ENCODE measurements at places on chromosomes 3 and 15.

- no peak for DNase-seq
Measured at GRCh38 chr3:61828880-61829721, 267.7 kb downstream of the PTPRG start.

- DNase-seq, result no peak
Measured at GRCh38 chr15:38701149-38701548, 136.5 kb upstream of the RASGRP1 start.

DNA sequence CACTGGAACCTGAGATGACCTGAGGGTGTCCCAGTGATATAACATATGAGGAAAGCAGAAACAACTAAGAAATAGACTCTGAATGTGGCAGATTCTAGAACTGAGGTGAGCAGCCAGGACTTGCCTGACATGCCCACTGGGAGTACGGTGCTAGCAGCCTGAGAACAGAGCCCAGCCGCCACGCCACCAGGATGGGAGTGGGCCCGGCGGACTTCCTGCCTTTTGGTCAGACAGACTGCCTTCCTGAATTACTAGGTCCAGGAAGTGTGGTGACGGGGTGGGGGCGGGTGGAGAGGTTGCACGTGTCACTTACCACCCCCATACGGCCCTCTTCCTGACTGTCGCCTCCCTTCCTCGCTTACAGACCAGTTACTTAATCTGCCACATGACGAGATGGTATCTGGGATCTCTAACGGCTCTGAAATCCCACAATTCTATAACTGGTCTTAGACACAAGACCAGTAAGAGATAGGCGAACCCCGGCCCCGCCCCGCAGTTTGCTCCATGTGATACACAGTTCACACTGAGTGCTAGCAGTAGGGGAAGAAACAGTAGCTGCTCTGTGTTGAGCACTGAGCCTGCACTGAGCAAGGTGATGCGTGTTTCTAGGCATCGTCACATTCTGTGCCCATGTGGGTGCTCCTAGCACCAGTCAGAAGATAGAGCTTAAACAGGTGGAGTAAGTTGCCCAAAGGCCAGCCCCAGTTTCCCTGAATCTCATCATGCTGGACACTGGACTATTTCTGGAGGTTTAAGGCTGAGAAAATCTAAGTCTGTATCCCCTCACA lies 95.7 kb downstream of the CPN2 start:
- peak; percentile 14 for DNase-seq

DNA sequence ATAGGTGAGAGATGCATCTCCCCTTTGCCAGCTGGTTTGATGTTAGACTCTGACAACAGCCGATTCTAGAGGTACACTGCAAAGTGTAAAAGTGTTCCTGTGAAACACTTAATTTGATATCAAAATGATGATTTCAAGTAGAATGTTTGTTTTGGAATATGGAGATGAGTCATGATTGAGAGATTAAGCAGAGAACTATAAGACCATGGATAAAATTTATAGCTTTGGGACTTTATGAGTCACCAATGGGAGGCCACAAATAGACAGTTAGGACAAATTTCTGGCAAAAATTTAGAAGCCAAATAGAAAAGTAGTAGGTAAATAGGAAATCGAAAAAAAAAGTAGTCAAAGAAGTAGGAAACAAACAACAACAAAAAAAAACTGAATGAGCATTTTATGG lies 672.5 kb downstream of the NSUN3 start:
- DNase-seq, result no peak
